Lower leg skin (tissue), 4 donors: ENCODE measurements at places on chromosomes 13 and 19. TPM values are rescaled to one million over a fixed set of nuclear protein-coding genes. Genes with fewer than 3 reads are reported as not detected.

Gene IGFL3
- 29.9 TPM for total RNA-seq

Gene OLFM2
- total RNA-seq, result 116 TPM

Gene LHFPL6
- 27.3 TPM for total RNA-seq

GRCh38 chr19:6596621-6597020 lies 5.7 kb upstream of the CD70 start:
- no peak for DNase-seq

DNA sequence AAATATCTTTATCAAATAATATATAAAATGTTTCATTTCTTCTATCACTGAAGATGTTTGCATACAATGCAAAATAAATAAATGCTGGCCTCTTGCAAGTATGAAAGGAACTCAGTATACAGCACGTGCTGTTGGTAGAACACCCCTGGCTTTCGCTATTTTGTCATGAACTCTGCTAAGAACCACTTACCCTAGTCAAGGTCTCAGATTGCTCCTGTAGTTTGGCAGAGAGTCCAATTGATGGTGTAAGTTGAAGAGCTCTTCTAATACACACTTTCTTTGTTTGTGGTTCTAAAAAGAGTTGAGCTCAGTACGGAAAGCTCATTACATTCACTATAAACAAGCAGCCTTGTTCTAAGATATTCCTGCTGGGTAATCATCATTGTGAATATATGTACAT lies 1258.9 kb downstream of the EFNB2 start:
- no peak for DNase-seq

GRCh38 chr13:90230311-90230710 lies 1117.2 kb upstream of the MIR17HG start:
- DNase-seq, result no peak
